Fibroblast of skin of left quadriceps (primary cell): ENCODE measurements at places on chromosomes 1 and 21.

GRCh38 chr1:11352816-11353799 lies 80.1 kb downstream of the UBIAD1 start:
- no peak for DNase-seq

DNA sequence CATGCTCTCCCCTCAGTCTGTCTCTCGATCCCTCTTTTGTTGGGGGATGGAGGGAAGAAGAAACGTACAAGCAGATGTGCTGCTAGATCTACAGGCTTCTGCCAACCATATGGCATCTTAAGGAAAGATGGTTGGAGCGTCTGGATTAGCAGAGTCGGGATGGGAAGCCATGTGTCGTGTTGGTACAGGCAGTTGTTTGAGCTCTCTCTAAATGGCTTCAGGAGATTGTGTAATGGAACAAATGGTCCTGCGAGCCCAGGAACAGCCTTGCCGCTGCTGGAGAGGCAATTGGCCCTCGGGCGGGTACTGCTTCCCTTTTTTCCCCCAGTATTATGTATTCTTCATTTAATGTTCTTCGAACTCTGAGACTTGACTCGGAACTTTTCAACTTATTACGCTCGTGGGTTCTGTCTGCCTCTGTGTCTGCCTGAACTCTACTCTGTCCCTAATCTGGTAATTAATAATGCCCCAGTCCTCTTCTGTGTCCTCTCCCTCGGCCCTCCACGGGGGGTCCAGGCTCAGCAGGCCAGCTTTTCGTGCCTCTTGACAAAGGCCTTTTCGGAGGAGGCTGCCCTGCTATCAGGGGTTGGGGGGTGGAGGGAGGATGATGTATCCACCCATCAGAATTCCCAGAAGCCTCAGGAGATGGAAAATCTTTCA lies 215.3 kb downstream of the SDCCAG8 start:
- no peak for DNase-seq

GRCh38 chr1:31839662-31840343 lies 24.0 kb upstream of the SPOCD1 start:
- DNase-seq: no peak

- DNase-seq: no peak
These were observed 218.0 kb upstream of the GALNT2 start for GRCh38 chr1:229848752-229849677.

GRCh38 chr1:180675586-180675985 lies 43.8 kb downstream of the XPR1 start:
- no peak for DNase-seq

- no peak for DNase-seq
These were observed 10.4 kb upstream of the FMO2 start for GRCh38 chr1:171174560-171175294.

DNA sequence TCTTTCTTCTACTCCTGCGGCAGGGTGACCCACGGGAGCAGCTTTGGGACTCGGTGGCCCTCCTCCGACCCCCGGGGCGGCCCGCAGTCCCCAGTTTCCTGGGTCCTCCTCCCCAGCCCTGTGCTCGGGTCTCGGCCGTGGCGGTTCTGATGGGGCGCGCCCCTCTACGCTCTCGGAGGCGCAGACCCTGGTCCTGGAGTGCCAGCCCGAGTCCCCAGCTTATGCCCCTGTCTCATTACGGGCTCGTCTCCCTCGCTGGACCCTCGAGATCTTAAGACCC lies 430 bp downstream of the BTG2 start:
- DNase-seq: no peak

- no peak for DNase-seq
These were observed 2.4 kb upstream of the KISS1 start for GRCh38 chr1:204198348-204199340.

- DNase-seq: no peak
These were observed 5.6 kb downstream of the KIFAP3 start for GRCh38 chr1:170068923-170069322.

GRCh38 chr1:22184892-22185612 lies 42.2 kb upstream of the WNT4 start:
- no peak for DNase-seq
